SK-N-SH (cell line): ENCODE measurements at places on chromosomes 1 and 21. TPM values are rescaled to one million over a fixed set of nuclear protein-coding genes. Genes with fewer than 3 reads are reported as not detected.
A peak's percentile ranks its signal among the peaks of the same experiment; 100 is the strongest.

Gene DDAH1
- polyA plus RNA-seq = 64.3 and 80.2 TPM in 2 replicates

Gene CCDC17
- 0.31 and 0.41 TPM in 2 replicates for polyA plus RNA-seq

DNA sequence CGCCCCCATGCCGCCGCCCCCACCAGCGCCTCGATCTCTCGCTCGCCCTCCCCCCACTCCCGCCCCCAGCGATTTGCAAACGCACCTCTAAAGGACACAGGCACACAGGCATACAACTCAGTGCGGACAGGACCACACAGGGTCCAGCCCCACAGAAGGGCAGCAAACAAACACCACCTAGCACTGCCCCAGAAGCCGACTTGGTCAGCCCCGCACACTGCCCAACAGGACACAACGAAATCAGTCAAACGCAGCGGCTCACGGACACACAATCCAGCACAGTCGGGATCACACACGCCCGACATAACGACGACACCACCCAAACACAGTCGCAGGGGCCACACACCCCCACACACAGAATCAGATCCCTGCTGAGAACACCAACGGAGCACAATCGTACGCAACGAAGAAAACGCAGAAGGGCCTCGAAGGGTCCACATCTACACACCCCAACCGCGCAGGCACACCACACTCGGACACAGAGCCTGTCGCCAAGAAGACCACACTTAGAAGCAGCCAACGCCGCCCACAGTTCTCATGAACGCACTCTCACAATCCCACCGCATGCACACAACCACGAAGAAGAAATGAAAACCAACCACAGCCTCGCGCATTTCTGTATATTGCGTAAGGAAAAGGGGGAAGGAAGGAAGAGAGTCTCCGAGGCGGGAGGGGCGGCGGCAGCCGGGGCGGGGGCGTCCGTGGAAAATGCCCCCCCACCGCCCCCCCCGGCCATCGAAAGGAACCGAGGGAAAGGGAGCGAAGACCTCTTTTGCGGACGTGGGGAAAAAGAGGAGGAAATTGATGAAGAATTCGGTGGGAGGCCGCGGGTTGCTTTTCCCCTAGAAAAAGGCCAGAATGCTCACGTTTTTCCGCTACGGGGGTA, 481 bp downstream of the TAL1 start:
- DNase-seq = peak; percentile 72

GRCh38 chr1:160638540-160638857, 8.3 kb downstream of the SLAMF1 start:
- no peak for DNase-seq

- no peak for DNase-seq
Observed at GRCh38 chr21:22438428-22439086, 1440.3 kb downstream of the NCAM2 start.

Gene MARK1
- polyA plus RNA-seq = 3.0 and 3.1 TPM in 2 replicates

DNA sequence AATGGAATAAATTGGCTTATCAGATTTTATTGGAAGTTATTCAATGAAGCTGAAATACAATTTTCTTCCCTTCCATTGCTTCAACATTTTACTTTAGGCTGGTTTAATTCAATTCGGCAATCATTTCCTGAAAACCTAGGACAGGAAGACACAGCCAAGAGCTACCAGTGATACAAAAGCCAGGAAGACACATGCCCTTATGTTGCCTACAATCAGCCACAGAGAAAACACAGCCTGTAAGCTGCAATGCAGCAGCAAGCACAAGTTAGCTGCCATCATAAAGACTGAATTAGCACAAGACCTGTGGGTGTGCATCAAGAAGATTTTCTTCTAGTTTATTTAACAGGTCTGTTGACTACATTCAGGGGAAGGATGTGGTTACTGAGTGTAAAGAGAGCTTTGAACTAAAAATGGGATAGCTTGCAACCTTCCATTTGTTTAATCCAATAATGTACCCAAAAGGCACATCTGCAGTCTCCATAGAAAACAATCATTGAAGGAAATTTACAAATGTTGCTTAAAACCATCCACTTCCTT, 193.8 kb downstream of the KCNH1 start:
- no peak for DNase-seq

DNA sequence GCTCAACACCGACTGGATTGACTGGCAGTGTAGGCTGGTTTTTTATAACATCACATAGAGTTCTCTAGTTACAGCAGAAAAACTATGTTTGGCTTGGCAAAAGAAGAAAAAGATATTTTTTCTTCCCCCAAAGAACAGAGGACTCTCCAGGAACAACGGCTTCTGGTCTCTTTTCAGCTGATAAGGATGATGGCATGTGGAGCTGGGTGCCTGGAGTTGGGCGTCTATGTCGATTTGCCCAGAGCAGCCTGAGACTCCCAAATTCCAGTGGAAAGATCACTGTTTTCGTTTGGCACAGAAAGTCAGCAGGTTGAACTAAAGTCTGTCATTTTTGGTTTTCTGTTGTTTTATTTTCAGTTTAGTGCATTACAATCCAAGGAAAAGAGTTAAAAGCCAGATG, 91.1 kb downstream of the SMYD2 start:
- DNase-seq = no peak

Gene STXBP3
- 12.6 and 16.8 TPM in 2 replicates for polyA plus RNA-seq

GRCh38 chr1:109069294-109069693, 6.5 kb downstream of the TAF13 start:
- DNase-seq = no peak

DNA sequence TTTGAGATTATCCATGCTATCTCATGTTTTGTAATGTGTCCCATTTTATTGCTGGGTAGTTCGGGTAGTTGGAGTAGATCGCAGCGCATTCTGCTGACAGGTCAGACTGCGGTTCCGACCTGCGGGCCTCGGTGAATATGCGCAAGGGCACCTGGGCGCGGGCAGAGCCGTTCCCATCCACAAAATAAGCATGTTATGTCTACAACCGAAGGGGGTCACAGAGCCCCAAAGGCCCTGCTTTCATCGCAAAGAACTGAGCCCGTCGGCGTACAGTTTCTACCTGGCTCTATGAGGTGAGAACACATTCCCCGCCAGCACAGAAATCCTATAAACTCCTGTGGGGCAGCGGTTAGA, 88.4 kb downstream of the PRKAB2 start:
- peak; percentile 15 for DNase-seq

DNA sequence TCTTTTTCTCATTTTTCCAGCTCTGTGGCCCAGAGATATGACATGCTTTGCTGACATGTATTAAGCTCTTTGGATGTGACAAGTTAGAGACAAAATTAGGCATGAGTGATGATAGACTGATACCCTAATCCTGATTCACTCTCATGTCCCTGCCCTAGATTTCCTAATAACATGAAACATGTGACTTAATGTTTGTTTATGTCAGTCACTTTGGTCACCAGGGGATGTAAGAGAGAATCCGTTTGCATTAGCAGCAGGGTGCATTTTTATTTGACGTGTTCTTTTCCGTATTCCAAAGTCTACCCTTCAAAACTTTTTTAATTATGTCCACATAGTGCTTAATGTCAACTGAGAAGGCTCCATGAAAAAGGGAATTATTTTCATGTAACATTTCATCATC, 192.4 kb downstream of the HMCN1 start:
- no peak for DNase-seq

- DNase-seq = no peak
Observed at GRCh38 chr1:27203946-27204345, 30.5 kb upstream of the WDTC1 start.

DNA sequence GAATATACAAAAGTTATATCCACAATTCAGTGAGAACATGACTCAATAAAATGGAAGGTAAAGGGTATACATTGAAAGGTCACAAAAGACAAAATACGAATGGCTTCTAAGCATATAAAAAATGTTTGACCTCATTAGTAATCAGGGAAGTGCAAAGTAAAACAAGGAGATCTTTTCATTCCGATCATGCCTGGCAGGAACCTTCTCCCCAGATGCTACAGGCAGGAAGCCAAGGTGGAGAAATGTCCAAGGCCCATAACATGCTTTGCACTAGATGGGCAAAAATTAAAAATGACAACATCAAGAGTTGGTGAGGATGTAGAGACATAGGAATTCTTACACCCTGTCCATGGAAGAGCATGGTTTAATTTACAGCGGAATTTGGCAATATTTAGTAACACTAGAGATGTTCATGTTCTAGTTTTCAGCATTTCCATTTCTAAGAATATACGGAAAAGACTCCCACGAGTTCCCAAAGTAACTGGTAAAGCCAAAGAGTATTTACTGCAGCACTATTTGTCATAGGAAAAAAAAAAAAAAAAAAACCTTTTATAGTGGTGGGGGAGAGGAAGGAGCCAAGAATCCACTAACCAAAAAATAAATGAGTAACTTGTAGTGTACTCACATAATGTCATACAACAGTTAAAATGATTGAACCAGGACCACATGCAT, 184.5 kb upstream of the KAZN start:
- no peak for DNase-seq

GRCh38 chr1:72186733-72187307, 95.5 kb downstream of the NEGR1 start:
- DNase-seq = peak; percentile 5

Gene AADACL4
- 0.32 and 0.59 TPM in 2 replicates for polyA plus RNA-seq

Gene HPCAL4
- polyA plus RNA-seq = 0.15 and 0.55 TPM in 2 replicates

Gene OR6K2
- not detected in 2 replicates for polyA plus RNA-seq

Gene C1orf115
- polyA plus RNA-seq = 4.0 and 4.2 TPM in 2 replicates

Gene KCND3
- not detected in 2 replicates for polyA plus RNA-seq

- no peak for DNase-seq
Observed at GRCh38 chr1:112937495-112937894, 18.5 kb downstream of the SLC16A1 start.

GRCh38 chr1:25562101-25562927, 18.9 kb downstream of the LDLRAP1 start:
- no peak for DNase-seq

Gene NTRK1
- 0.97 and 3.3 TPM in 2 replicates for polyA plus RNA-seq
